ENCODE measurements at places on chromosomes 4 and X.

- DNase-seq, result no peak
Measured at GRCh38 chr4:157204634-157205244, 15.8 kb upstream of the GRIA2 start.

DNA sequence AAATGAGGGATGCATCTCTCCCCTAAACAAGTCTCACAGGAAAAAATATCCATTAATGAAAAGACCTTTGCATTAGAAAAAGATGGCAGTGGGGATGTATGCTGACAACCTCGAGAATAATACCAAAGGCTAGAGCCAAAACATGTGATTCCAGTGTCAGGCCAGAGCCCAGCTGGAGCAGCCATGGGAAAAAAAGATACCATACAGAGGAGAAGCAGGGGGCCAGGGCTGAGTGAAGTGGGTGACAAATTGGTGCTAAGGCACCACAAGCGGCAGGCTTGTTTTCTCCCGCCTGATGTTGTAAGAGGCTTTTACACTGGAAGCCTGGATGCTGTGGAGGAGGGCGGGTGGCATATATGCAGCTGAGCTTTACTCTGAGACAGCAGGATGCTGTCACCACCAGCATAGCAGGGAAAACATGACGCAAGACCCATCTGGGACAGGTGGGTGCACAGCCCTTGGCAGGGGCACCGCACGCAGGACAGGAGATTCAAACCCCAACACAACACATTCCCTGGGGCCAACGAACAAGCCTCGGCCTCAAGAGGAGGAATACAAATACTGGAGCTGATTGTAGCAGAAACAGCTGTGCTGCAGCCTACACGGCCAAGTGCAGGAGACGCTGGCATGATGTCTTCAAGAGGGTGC lies 91.9 kb downstream of the TSPAN5 start:
- no peak for DNase-seq

DNA sequence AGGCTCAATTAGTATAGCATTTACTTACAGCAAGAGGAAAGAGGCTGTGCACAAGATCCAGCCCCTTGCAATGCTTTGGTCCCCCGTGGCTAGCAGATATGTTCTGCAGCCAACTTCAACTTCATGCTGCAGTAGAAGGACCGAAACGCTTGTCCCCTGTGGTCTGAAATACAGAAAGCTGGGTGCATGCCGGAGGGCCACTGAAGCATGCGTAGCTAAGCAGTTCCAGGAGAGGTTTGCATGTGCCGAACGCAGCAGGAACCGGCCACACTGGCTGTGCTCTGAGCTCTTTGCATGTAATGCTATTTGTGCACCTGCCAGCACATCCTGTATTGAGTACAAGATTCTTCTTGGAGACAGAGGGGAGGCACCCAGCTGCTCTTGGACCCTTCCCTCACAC lies 35.8 kb upstream of the SHISA3 start:
- DNase-seq, result no peak

GRCh38 chrX:16931855-16932575 lies 14.4 kb upstream of the REPS2 start:
- DNase-seq, result no peak

GRCh38 chr4:188485906-188486305 lies 346.7 kb downstream of the TRIML1 start:
- DNase-seq, result no peak

DNA sequence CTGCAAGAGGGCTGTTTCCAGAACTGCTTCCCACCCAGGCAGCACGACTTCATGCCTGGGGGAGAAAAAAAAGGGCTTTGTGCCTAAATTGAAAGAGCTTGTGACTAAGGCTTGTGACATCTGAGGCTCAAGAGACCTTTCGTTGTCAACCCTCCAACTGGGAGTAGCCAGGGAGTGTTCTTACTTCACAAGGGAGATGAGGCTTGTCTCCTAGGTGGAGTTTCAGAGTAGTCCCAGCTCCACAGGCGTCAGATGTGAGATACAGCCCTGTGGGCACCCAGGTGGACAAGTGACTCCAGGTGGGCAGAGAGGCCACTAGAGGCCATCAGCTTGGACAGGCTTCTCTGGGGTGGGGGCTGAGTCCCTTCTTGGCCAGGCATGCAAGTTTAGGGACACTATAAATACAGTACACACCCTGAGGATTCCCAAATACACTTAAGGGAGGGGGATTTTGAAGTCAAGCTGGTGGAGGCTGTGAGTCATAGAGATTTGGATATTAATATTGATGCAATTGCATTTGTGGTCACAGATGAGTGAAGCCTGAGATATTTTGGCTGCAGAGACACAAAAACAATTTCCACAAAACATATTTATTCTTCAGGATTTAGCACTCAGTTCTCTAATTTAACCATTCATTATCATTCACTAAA lies 40.1 kb upstream of the SETD7 start:
- DNase-seq, result no peak
